AG04449 (cell line): ENCODE measurements at places on chromosomes 13 and 19.

DNA sequence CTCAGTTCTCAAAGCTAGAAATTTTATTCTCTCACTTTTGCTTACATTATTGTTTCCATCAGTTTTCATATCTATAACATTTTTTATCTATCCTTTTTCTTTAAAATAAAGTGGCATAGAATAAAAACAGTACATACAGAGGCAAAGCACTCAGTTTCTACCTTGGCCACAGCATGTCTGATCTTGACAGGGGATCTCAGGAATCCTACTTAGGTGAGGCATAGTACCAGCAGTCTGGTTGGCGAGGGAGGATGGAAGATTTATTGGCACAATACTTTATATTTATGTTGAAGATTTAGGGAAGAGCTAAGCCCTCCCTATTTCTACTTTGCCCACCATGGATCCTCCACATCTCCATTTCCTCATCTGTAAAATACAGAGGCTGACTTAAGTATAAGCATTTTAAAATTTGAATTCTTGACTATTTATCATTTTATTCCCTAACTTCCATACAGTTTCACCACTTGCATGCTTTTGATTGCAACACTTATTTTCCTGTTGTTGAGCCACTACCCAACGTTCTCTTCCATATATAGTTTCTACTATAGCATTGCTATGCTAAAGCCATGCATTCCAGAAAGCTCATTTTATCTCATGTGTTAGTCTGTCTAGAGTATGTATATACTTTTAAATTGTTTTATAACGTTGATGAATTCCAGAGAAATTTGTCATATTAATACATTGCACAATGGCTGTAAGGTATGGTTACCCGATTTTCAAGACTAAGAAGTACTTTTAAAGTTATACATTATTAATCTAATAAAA, 506.7 kb downstream of the KCTD12 start:
- no peak for DNase-seq

GRCh38 chr13:48567515-48568369, 34.9 kb upstream of the RCBTB2 start:
- no peak for DNase-seq

DNA sequence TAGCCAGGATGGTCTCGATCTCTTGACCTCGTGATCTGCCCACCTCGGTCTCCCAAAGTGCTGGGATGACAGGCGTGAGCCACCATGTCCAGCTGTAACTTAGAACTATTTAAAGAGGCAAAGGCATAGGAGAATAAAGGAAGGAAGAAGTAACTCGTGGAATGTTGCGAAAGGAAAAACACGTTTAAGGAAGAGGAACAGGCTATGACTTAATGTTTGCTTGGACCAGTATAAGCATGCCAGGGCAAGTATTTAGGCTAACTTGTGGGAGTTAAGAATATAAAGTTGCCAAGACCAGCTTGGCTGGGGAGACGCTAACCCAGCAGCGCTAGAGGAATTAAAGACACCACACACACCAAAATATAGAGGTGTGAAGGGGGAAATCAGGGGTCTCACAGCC, 33.5 kb downstream of the ZNF844 start:
- DNase-seq = no peak

DNA sequence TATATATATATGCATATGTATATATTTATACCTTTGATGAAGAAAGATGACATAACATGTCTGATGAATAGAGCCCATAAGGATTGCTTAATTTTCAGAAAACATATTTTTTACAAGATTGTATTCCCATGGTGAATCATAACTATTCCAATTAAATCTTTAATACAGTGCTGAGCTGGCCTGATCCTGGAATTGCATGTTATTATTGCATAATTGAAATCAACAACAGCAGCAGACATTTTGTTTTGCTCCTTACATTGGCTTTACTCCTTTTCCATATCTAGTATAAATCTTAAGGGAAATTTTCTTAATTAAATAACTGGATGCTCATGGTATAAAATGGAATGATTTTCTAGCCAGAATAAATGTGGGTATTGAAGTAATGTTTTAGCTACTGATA, 22.0 kb downstream of the POSTN start:
- no peak for DNase-seq

- no peak for DNase-seq
Measured at GRCh38 chr19:15732388-15732787, 4.6 kb downstream of the OR10H2 start.

DNA sequence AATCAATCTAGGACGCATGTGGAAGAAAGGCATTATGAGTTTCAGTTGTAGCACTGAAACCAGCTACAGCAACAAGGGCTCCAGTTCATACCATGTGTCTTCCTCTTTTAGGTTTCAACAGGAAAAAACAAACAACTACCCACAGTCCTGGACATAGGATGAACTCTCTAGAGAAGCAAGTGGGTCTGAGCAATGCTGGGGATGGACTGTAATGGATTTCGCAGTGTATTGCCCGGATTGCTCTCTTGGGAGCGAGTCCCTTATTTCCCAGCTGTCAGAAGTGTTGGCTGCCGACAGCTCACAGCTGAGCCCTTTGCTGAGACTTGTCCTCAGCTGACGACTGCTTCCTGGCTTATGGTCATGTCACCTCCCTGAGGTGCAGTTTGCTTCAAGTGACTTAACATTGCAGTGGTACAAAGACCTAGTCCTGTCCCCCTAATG, 12.1 kb upstream of the MYCBP2 start:
- no peak for DNase-seq

DNA sequence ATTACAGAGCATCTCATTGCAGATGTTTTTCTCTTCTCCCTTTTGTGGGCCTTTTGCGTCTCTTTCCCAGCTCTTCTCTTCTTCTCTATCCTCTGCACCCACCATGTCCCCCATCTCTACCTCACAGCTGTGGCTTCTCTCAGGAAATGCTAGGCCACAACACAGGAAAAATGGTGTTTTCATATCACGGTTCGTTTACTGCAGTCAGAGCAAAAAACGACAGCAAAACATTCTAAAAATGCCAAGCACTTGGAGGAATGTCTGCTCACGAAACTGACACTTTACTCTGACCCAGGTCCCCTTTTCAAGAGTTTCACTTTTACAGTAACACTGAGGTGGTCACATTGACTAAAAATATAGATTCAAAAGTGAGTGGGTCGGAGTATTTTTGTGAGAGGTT, 152.2 kb downstream of the DCT start:
- DNase-seq = no peak

DNA sequence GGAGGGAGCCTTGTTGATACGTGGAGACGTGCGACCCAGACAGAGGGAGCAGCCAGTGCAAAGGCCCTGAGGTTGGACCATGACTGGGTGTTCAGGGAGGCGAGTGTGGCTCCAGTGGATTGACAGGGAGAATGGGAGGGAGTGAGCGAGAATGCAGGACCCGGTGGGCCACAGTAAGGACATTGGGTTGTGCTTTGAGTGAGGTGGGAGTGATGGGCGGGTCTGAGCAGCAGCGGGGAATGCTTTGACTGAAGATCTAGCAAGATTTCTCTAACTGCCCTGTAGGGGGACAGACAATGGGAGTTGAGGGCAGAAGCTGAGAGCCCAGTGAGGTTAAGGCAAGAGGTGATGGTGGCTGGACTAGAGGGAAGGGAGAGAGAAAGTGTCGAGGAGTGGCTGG, 7.7 kb upstream of the NANOS2 start:
- DNase-seq = no peak
